ACHN (cell line): ENCODE measurements at places on chromosomes 3 and 15.

- DNase-seq = no peak
These were observed 30.0 kb downstream of the RGMA start for GRCh38 chr15:93058904-93059427.

- DNase-seq = no peak
These were observed 155.7 kb downstream of the GREM1 start for GRCh38 chr15:32873284-32874114.

GRCh38 chr3:29083081-29083480 is 197.8 kb upstream of the RBMS3 start:
- no peak for DNase-seq

GRCh38 chr15:81196576-81197254 is at the start of gene IL16:
IL16 (plus strand) TSS chr15:81196879; CDS start chr15:81225400, 28,521 bp downstream.
- no peak for DNase-seq
